SK-N-SH (cell line): ENCODE measurements at places on chromosomes 16 and 17.

GRCh38 chr17:61352408-61352770, 47.3 kb upstream of the TBX2 start:
- no peak for DNase-seq

GRCh38 chr16:17724242-17724898, 253.6 kb upstream of the XYLT1 start:
- no peak for DNase-seq

DNA sequence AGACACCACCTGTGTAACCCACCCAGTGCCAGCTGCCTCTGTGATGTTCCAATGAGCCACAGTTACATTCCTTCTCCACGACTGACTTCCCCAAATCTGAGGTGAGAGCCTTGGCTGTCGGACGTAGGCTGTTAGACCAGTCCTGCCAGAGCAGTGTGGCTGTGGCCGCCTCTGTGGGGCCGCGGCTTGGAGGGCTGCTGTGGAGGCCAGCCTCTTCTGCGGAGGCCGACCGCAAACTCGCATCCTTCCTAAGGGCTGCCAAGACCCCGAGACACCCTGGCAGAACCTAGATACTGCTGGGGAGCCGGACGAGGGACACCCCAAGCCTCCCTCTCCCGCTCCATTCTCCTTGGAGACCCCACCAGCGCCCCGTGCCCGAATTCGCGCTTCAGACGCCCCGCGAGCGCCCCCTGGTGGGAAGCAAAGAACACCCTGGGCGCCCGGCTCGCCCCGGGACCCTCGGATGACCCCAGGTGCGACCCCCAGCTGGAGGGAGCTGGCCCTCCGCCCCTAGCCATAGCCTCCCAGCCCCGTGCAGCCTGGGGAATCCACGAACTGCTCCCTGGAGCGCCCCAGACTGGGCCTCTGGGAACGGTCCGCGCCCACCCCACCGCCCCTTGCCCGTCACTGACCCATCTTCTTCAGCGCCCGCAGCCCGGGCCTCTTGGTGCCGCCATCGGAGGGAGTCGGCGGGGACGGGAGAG, 547 bp downstream of the PLCD3 start:
- peak; percentile 87 for DNase-seq

DNA sequence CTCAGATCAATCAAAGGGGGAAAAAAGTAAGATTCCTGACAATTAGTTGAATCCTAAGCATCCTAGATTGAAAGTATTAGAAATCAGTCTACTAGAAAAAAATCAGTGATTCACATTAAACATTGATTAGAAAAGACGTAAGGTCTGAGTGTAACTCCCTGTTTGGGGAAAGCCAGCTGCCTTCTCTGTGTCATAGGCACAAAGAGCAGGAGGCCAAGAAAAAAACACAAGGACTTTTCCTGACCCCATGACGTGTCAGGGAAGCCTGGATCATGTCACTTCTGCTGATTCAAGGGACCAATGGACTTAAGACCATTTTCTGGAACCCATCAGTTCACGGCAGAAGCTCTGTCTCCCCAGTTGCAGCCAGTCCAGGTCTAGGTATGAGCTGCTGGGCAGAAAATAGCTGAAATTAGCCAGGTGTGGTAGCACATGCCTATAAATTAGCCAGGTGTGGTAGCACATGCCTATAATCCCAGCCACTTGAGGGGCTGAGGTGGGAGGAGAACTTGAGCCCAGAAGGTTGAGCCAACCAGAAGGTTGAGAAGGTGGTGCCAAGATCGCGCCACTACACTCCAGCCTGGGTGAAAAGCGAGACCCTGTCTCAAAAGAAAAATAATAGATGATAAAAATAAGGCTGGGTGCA, 35.9 kb downstream of the RANBP10 start:
- no peak for DNase-seq

DNA sequence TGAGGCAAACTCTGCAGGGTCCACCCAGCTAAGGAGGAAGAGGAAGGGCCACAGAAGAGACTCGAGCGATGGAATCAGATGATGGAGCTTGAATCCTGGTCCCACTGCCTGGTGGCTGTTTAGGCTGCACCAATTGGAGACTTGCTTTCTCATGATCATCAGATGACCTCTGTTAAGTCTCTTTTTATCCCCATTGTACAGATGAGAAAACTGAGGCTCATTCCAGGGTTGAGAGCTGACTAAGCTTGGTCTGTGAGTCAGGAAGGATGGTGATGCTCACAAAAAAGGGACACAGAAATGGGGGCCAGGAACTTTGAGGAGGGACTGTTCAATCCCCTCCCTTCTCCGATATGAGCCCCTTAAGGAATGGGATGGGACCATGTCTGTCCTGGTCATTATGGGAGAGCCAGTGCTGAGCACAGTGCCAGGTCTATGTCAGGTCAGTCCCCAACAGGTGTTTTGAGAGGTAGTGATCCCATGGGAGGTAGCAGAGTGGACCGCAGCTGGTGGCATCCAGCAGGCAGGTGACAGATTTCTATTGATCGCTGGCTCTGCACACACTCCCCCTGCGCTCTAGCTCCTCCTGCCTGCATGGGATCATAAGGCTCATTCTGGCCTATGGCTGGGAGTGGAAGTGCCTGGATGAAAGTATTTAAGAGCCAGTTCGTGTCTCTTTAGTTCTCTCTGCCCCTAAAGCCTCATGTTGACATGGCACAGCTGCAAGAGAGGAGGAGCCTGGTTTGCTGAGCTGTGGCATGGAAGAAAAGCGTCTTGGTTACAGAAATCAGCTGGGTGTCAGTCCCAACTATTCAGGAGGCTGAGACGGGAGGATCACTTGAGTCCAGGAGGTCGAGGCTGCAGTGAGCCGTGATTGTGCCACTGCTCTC, 27.2 kb downstream of the SNX20 start:
- no peak for DNase-seq
